CD4-positive, alpha-beta T cell treated with Interferon alpha-2 for 1 hour (primary cell): ENCODE measurements at places on chromosomes 6 and 20.
A peak's percentile ranks its signal among the peaks of the same experiment; 100 is the strongest.

GRCh38 chr20:15708984-15709598 lies 864.2 kb downstream of the KIF16B start:
- DNase-seq, result peak; percentile 5

DNA sequence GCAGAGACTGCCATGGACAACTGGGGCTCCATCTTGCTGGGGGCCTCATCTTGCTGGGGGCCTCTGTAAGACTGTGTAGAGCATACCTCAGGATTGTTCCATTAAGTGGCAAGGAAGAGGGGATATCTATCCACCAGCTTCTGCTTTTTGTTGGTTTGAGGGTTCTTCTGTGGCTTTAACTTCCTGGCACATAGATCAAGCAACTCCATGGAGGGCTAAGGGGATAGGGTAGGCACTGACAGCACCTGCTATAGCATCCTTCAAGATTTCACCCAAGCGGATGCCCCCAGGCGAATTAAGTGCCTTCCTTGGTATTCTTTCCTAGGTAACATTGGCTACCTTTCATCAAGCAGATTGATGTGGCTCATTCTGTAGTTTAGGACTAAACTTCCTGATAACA lies 3.8 kb upstream of the LRRN4 start:
- no peak for DNase-seq

GRCh38 chr20:22428051-22428450 lies 156.3 kb downstream of the FOXA2 start:
- no peak for DNase-seq

DNA sequence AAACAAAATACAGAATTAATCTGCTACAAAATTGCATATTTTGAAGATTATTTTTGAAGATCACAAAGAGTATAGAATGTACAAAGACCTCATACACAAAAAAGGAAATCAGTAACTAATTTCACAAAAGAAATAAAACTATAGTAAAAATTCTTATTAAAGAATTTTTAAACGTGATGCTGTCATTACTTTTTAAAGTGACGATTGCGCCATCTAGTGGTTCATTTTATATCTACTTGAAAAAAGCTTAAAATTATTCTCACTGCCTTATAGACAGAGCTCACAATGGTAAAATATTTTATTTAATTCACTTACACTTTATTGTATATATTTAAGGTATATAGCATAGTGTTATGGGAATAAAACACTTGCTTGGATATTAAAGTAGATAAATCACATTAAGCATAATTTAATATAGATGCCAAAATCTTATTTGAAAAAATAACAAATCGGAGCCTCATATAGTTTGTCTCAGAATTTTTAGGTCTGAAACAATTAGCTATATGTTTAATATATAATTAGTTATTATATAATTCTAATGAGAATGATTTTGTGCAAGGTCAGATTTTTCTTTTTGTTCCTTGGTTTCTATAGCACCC lies 128.8 kb downstream of the PHF3 start:
- peak; percentile 66 for DNase-seq

- DNase-seq, result no peak
These were observed 43.6 kb downstream of the PLAGL2 start for GRCh38 chr20:32163951-32164350.

GRCh38 chr6:4280707-4281106 lies 145.3 kb upstream of the ECI2 start:
- DNase-seq, result no peak

GRCh38 chr6:27742833-27743573 lies 169.2 kb downstream of the OR2B2 start:
- no peak for DNase-seq

GRCh38 chr20:37198932-37199660 lies 19.7 kb upstream of the MROH8 start:
- no peak for DNase-seq

DNA sequence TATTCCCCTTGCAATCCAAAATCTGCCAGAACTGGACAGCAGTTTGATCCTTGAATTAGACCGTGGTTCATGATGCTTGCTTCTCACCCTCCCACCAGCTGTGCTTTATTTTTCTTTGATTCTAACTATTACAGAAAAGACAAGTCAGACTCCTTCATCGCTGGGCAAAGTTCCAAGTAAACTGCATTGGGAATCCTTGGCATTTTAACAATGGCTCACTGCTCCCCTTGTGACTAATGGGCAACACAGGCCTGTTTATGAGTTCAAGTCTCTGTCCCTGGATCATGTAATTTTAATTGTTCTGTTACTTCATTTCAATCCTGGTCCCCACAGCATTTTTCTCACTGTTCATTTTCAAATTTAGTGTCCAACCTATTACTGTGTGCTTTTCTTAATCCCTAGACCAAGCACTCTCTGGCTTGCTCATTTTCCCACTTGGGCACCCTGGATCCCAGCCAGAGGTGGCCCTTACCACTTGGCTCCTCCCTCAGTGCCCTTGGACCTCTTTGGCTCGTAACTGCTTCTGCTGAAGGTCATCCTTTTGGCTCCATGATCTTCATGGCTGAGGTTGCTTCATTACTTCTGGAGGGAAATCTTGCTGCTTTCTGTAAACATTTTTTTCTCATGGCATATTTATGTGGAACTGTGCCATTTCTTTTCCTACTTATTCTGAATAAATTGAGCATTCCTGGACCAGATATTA lies 32.8 kb downstream of the PSMB9 start:
- no peak for DNase-seq

DNA sequence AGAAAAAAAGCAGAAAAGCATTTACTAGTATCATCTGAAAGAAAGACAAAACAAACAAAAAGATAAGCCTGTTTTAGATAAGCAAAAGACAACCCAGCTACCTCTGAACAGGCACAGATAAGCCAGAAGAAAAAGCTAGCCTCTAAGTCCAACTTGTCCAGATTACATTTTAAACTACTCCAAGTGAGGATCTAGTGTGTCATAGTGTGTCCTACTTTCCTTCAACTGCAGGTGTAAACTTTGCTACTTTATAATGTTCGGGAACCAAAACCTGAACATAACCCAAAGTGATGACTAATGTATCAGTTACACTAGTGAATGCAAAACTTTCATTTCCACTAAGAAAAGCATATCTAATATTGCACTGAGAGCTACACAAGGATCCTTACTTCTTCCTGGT lies 19.5 kb downstream of the ADNP start:
- DNase-seq, result no peak

DNA sequence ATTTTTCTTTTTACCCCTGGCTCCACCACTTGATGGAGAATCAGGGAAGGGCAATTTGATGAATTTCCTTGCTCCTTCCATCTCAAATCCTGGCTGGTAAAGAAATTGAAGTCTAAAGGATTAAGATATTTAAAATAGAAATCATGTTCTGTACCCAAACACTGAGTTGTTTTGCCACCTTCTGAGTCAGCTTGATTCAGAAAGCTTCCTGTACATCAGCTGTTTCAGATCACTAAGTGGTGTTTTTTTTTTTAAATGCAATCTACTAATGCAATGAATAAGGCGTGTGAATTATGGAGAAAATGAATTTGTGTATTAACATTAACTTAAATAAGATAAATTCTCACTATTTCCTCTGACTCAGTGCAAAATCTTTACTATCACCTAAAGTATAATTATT lies 11.5 kb upstream of the POPDC3 start:
- DNase-seq, result no peak

GRCh38 chr6:167306401-167306998 lies 15.4 kb downstream of the UNC93A start:
- DNase-seq, result no peak

DNA sequence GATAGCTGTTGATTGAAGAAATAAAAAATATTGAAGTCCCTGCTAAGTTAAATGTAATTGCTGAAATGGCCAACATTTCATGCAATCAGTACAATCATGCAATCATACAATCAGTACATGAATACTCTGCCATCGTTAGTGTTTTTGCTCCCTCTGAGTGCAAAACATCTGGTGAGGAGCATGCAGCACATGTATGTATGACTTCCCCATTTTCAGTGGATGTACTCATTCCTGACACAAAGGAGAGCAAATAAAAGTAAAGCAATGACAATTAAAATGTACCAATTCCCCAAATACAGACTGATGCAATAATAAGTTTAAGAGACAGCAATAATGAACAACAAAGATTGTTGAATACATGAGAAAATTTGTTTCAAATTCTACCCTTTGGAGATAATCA lies 140.7 kb downstream of the PLCB1 start:
- no peak for DNase-seq

DNA sequence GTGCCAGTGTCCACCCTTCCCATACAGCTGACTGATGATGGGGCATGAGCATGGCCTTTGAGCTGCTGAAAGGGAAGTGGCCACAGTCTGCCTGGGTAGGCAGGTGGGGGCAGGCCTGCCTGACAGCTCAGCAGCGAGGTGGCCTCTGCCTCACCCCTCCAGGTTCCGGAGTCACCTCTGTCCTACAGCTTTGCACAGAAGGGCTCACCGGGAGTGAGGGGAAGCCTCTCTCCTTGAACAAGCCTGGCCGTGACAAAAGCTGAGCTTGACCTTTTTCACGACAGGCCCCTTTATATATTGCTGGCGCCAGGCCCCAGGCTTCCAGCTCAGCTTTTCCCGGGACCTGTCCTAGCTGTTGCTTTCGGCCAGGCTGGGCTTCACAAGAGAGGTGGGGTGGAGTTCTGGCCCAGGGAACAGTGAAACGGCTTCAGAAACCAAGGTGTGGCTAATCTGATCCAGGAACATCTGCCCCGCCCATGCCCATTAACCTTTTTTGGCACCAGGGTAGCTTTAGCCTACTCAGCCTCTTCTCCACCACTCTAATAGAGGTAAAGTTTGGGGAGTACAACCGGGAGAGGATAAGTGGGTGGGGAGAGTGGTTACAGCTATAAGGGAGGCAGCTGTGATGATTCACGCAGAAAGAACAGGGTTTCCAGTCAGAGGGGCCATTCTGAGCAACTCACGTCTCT lies 42.9 kb downstream of the C6orf132 start:
- no peak for DNase-seq

- DNase-seq, result no peak
These were observed 6.5 kb upstream of the RAET1G start for GRCh38 chr6:149929422-149929821.

GRCh38 chr6:68473433-68474210 lies 161.5 kb upstream of the ADGRB3 start:
- DNase-seq, result no peak

DNA sequence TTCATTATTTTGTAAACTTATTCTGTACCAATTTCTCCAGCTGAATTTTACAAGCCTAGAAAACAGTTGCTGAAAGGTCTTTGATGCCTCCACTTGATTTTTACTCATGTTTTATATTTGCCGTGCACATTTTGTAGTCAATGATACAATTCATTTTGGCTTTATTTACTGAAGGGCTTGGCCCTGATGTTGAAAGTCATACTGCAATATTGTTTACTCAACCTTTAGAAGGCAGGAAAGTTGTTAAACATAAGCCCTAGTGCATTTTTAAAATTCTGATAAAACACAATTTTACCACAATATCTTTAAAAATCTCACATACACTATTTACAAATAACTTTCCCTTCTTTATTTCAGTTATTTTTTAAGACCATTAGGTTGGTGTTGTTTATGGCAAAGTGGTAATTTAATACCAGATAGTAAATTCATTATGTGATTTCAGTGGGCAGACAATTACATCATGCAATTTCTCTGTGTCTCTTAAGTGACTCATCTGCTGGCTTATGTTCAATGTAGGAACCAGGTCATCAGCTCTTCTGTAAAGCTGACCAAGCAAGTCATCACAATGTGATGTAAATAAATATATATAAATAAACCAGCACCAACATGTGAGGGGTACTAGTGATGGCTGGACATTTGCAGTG lies 121.1 kb upstream of the SLC35B3 start:
- no peak for DNase-seq

GRCh38 chr6:36436466-36436865 lies 6.2 kb downstream of the PXT1 start:
- DNase-seq, result no peak

GRCh38 chr6:26426691-26427450 lies 13.4 kb upstream of the BTN3A3 start:
- no peak for DNase-seq

DNA sequence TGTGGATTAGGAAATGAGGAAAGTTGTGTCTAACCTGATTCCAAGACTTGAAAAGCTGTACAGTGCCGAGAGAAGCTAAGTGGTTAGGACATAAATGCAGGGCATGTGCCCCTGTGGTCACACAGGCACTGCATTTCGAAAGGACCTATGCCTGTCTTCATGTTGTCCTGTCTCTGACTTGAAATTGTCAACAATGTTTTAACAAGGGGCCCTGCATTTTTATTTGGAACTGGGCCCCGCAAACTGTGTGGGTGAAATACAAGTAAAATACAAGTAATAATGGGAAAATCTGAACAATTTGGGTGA lies 38.8 kb downstream of the MRS2 start:
- DNase-seq, result no peak

DNA sequence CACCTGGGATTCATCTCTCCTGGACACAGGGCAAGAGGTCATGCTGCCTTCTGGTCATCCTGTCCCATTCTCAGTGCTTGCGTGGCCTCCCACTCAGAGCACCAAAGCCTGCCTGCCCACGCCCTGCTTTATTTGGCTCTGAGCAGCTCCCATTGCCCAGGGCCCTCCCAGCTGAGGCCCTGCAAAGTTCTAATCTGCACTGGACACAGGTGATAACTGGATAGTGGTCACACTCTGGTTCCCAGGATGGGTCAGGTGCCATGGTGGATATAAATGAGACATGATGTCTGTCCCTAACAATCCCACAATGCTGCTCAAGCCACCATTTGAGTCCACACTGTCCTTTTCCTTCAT lies 39.5 kb downstream of the CPXM1 start:
- no peak for DNase-seq

DNA sequence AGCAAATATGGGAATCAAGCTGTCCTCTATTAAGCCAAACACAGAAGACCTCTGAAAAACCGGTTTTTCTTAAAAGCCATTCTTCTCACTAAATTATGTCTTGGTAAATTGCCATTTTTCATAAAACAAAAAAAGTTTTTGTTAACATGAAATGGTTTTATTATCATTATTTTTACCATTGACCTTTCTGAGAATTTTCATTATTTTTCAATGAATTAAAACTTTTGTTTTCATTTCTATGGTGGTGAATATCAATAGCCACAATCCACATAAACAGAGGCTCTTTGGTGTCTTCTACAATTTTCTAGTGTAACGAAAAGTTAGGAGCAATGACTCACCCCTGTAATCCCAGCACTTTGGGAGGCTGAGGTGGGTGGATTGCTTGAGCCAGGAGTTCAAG lies 2.1 kb downstream of the SF3B5 start:
- DNase-seq, result no peak

- no peak for DNase-seq
These were observed 391.1 kb downstream of the BTBD9 start for GRCh38 chr6:38248500-38249234.

DNA sequence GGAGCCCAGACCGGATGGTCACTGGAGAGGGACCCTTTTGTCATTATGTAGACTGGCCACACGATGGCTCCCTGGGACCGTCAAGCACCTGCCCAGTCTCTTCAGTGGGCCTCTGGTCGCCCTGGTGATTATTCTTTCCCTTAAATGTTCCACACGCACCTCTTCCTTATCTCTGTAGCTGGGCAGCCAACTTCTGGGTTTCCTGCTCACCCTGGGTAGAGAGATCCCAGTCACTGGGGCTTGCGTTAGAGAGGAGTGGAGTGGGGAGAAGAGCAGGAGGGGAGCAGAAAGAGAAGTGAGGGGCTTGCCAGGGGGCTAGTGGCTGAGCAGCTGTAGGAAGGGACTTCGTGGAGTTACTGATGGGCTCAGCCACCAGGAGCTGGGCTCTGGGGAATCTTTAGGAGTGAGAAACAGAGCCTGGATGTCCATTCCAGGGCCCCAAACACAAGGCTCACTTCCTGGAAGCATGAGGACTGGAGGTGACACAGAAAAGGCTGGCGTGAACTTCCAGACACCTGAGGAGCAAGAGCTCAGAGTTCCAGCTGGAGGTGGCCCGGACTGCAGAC lies 150.1 kb downstream of the DHX35 start:
- no peak for DNase-seq

- DNase-seq, result no peak
These were observed 86.9 kb downstream of the TFAP2C start for GRCh38 chr20:56715902-56716519.
